Esophagus mucosa (tissue), 1 donor: ENCODE measurements at places on chromosomes 7 and 10.

GRCh38 chr10:78300526-78300925 is 266.9 kb downstream of the RPS24 start:
- ATAC-seq = no peak

- no peak for ATAC-seq
Measured at GRCh38 chr7:149859876-149860275, 13.9 kb upstream of the ATP6V0E2 start.

DNA sequence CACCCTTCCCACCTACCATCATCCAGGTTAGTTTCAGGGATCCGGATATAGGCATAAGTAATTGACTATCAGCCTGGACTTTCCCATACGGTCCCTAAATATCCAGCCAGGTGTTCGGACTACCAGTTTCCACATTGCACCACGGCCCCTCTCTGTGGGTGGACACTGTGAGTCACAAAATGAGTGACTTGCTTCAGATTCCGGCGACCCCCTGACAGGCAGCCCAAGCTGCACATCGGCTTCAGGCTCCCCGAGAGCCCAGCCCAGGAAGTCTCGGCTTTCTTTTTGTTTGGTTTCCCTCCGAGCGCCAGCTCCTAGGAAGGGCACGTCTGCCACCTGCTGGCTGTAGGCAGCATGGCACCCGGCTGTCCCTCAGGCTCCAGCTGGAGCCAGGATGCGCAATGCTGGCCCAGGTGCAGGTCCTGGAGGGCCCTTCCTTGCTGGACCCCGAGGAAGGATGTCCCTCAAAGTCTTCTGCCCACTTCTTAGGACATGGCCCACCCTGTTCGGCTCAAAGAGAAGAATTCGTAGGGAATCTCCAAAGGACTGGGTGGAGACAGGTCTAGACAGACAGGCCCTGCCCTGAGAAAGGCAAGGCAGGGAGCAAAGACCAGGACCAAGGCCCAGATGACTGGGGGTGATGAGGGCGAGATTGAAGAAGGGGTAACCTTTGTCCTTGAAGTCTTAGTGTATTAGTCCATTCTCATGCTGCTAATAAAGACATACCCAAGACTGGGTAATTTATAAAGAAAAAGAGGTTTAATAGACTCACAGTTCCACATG is 10.6 kb downstream of the HABP2 start:
- peak; percentile 90 for ATAC-seq

DNA sequence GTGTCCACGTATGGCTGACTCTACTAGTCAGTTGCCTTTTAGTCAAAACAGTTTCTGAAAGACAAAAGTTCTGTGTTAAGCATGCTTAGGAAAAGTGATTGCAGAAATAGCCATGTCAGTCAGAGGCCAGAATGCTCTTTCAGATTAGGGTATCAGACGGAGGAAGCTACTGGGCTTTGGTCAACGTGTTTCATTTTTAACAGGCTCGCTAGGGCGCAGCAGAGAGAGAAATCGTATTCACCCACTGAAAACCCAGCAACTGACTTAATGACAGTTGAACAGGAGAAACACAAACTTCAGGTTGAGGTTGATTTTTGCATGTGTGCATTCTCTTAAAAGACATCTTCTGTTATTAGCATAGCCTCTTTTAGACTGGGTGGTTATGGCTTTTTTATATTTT is 322.6 kb upstream of the KIAA1217 start:
- no peak for ATAC-seq

GRCh38 chr7:37449621-37450020 is 957 bp upstream of the ELMO1 start:
- ATAC-seq = no peak

GRCh38 chr10:9868499-9868898 is 1149.2 kb upstream of the CELF2 start:
- ATAC-seq = no peak

DNA sequence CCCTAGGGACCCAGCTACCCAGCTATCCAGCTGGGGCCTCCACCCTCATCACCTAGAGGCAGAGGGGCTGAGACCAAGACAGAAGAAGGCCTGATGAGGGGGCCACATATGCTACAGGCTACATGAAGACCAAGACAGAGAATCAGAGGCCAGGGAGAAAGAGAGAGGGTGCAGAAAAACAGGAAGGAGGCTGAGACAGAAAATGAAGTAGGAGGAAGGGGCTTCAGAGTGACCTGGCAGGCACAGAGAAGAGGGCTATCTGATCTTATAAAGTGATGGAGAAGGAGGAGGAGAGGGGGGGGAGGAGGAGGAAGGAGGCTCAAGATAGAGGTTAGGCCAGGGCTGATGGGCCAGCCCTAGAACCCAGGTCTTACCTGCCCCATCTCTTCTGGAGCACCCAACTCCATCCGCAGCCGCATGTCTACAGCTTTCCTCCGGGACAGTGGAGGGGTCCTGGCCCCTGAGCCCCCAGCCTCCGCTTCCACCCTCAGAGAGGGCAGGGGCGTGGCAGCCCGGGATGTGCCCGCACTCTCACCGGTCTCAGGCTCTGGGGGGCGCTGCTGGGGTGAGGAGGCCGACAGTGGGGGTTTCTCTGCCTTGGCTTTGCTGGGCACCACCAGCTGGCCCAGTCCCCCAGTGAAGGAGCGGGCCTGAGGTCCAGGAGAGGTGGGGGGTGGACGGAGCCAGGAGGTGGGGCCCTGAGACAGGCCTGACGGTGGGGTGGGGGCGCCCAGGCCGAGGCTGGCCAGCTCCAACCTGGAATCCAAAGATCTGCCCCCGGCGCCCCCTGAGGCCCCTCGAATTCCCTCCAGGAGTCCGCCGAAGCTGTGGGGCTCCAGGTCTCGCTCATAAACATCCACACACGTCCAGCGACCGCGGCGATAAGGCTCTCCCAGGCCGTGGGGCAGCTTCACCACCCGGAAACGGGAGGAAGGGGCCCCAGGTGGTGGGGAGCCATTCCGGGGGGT is 1.8 kb downstream of the TSC22D4 start:
- ATAC-seq = no peak

GRCh38 chr10:16602104-16602775 is 80.6 kb upstream of the C1QL3 start:
- no peak for ATAC-seq

DNA sequence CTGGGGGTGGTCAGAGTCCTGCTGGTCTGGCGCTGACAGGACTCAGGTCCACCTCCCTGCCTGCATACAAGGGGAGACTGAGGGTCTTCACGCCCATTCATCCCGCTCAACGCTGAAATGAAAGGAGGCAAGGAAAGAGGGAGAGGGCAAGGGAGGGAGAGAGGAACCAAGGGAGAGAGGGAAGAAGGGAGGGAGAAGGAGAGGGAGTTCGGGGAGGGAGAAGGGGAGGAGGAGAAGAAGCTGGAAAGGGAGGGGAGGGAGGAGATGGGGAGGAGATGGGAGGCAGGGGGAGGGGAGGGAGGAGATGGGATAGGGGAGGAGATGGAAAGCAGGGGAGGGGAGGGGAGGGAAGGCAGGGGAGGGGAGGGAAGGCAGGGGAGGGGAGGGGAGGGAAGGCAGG is 69.4 kb upstream of the INPP5A start:
- ATAC-seq = no peak

GRCh38 chr7:85016286-85016685 is 170.6 kb downstream of the SEMA3D start:
- ATAC-seq = no peak

GRCh38 chr7:122143376-122143750 is 686 bp downstream of the AASS start:
- ATAC-seq = peak; percentile 7
